ENCODE measurements at places on chromosomes 3 and 15.

GRCh38 chr15:77821188-77821958, 188.7 kb upstream of the LINGO1 start:
- DNase-seq: no peak

DNA sequence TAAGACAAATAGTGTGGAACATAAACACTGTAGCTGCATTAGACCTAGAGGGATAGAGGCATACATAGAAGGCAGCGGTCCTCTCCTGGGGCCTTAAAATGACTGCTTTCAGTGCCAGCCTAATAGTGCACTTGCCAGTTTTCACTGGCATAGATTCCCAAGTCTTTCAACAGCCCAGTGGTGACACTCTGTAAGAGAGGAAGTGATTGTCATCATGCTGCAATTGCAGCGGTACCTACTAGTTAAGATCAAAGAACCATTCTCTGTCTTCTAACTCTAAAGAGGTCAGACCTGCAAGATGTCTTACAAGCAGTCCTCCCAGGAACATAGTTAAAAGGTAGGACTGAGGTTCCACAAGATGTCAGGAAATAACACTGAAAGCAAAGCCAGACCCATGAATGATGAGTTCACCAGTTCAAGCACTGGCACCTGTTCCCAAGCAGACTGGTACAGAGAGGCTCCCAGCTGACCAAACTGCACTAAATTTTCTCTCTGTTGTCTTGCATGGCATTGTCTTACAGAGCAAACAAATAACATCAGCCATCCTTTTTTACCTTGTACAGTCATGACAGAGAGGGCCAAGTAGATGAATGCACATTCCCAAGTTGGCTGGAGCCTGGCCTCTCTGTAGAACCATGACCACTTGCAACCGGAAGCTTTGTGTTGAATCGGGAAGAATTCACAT, 100.5 kb upstream of the SKOR1 start:
- DNase-seq: no peak

DNA sequence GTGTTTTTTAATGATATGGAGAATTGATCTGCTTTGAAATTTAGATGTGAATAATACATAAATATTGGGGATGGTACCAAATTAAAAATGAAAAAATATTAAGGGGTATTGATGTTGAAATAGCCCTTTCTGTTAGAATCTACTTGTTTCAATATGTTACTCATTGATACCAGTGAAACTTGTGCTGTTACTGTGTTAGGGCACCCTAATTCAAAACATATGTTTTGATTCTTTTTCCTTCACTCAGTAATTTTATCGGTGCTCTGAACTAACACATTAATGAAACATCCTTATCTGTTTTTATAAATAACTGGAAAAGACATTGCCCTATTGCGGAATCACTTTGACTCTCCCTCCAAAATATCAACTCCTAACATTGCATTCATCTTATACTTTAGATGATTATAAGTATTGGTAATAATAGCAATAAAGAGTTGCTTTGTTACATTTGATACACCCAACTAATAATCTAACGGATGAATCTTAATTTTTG, 52.0 kb upstream of the CCNB2 start:
- DNase-seq: no peak

DNA sequence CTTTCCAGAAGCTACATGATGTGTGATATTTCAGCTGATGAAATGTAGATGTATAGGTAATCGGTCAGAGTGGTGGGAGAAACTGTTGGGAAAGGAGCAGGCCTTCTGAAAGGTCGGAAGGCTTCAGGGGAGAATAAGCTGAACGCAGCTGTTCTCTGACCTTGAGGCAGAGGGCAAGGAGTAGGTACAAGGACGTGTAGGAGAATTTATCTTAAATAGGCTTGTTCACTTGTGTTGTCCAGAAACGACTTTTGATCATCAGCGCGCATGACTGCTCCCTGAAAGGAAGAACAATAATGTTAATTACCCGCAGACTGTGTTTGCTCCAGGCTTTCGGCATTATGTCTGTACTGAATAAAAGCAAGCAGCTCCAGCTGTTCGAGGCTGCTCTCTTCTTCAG, 39.6 kb downstream of the GPR160 start:
- no peak for DNase-seq

GRCh38 chr3:60434950-60435349, 816.3 kb downstream of the FHIT start:
- no peak for DNase-seq

DNA sequence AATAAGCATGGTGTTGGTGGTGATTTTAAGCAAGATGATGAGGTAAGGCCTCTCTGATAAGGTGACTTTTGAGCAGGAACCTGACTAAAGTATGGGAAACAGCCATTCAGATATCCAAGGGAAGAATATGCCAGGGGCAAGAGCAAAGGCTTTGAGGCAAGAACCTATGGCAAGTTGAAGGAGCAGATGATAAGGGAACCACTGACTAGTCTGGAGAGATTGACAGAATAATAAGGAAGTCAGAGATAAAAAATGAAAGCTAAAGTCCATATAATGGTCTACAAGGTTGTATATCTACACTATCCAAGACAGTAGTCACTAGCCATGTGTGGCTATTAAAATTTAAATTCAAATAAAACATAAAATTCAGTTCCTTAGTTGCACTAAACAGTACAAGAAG, 2.5 kb upstream of the C3orf38 start:
- DNase-seq: no peak

- DNase-seq: no peak
Observed at GRCh38 chr3:11919390-11919789, 72.7 kb upstream of the TAMM41 start.

DNA sequence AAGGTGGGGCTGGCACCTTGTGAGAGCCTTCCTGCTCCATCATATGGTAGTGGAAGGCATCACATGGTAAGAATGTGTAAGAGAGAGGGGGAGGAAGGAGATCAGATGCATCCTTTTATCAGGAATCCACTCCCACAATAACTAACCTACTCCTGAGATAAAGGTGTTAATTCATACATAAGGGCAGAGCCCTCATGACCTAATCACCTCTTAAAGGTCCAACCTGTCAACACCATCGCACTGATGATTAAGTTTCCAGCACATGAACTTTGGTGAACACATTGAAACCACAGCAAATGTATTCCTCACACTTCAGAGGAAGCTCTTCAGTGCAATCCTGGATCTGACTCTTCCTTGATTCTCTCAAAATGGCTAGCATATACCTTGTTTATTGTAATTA, 55.4 kb downstream of the PLSCR2 start:
- no peak for DNase-seq

- DNase-seq: no peak
Observed at GRCh38 chr15:27045796-27046195, 74.8 kb downstream of the GABRG3 start.

- DNase-seq: no peak
Observed at GRCh38 chr15:49605588-49605987, 15.0 kb downstream of the FAM227B start.

DNA sequence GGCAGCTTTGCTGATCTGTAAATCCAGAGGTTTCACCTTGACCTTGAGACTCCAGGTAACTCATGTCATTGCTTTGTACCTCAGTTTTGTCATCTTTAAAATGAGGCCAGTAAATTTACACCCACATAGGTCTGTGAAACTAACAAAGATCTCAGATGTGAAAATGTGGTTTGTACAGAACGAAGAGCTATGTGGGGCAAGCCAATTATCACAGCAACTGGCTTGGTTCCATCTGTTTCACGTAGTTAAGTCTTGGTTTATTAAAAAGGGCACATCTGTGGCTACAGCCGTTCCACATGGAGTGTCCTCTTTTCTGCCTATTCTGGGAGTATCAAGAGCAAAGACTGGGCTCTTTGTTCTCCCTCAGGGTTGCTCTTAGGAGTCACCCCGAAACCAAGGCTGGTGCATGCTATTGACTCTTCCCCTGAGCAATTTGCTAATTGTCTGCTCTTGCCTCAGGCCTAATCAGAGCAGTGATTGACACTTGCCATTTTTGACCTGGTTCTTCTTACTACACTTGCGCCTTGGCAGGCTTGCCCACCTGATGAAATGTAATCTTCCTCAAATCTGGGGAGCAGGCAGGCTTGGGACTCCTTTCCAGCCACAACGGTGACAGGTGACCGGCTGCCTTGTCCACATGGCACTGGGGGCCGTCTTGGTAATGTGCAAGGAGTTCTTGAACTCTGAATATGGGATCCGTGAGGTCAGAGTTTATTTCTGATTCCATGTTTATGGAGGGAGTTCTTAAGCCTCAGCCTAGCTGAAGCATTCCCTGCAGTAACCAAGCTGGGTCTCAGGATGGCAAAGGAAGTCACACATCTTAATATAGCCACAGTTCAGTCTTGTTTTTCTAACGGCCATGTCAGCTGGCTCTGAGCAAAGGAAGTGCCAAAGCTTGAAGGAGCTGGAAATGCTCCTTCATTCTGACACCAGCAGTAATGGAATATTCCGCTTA, 40.1 kb downstream of the EAF1 start:
- no peak for DNase-seq

DNA sequence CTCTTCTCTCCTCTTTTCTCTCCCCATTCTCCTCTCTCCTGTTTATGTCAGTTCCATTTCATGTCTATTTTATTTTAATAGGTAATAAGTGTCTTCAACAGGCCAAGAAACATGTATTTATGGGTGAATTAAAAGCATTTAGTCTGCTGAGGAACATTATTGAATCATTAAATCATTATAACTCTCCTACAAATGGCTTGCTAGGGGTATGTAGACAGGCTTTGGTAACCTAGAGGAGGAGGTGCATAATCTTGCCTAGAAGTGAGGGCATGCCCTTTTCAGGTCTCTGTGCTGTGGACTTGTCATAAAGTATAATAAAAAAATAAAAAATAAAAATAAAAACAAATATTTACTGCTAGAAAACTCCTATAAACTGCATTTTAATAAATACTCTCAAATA, 88.9 kb upstream of the SNTN start:
- no peak for DNase-seq

DNA sequence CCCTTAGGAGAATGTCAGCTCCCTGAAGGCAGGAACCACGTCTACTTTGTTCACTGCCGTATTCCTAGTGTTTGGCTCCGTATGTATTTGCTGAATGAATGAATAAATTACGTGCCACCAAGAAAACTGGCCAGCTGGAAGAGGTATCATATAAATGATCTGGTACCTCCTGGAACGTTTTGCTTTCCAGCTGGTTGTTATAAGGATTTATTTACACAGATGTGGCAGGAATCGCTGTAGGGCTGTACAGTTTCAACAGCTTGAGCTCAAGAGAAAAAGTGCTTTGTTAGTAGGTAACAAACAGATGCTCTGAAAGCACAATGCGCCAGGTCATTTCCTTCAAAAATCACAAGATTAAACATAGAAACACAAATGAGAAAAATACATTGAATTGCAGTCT, 108.8 kb upstream of the ATP2B2 start:
- no peak for DNase-seq

DNA sequence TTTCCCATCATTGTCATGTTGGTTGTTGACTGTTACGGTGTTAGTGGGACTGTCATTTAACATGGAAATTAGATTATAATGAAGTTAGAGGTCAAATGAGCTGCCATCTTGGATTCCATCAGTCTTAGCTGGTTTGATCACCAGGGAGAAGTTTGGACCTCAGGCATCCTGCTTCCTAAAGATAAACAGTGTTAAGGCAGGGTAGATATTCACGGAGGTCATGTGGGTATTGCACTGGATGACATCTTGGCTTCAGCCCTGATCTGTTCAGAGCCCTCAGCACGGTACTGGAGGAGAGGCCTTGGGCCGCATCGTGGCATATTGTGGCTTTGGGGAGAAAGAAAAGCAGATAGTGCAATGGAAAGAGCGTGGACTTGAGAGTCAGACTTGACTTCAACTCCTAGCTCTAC, 11.1 kb upstream of the MUC20 start:
- DNase-seq: no peak

- no peak for DNase-seq
Observed at GRCh38 chr3:11607816-11608215, 35.9 kb downstream of the VGLL4 start.

DNA sequence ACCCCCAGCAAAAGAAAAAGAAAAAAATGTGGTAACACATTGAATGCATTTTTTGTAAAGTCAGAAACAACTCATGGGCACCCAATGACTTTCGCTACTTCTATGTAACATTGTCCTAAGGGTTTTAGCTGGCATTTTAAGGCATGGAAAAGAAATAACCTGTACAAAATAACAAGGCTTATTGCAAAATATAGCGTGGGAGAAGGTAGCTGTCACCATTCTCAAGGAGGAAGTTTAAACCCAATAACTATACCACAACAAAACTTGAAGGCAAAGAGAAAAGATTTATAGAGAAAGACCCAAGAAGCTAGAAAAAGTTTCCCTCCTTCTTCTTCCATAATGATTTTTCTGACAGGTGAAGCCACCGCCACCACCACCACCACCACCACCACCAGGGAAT, 55.7 kb upstream of the ACP3 start:
- DNase-seq: no peak

DNA sequence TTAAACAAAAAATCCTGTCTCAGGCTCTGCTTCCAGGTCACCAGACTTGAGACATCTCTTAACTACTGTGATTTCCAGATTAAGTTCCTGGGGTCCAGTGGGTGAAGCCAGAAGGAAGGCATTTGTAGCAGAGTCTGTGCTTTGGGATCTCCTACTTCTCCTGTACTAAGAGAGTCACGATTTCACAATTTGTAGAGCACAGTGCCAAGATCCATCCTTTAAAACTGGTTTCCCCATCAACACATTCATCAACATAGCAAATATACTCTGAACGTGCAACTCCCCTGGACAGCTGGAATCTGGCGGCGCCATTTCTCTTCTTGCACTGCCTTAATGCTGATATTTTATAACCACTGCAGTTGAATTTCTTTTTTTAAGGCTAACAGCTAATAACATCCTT, 33.2 kb downstream of the CDCP1 start:
- no peak for DNase-seq

- DNase-seq: no peak
Observed at GRCh38 chr3:190325923-190326322, 3.7 kb upstream of the CLDN1 start.

DNA sequence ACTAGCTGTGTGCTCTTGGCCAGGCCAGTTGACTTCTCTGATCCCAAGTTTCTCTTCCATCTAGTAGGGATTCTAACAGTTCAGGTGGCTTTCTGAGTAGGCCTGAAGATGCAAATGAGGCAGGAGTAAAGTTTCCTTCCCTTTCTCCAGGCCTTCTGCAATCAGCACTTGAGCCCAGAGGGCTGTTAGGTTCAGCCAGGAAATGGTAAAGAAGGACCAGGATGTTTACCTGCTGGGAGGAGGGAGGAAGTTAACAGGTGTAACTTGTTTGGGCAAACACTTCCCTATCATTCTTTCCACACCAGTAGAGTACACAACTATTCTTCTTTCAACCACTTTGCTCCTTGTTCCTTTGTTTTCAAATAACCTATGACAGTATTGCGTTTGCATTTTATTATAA, 13.3 kb upstream of the TNFSF10 start:
- DNase-seq: no peak

DNA sequence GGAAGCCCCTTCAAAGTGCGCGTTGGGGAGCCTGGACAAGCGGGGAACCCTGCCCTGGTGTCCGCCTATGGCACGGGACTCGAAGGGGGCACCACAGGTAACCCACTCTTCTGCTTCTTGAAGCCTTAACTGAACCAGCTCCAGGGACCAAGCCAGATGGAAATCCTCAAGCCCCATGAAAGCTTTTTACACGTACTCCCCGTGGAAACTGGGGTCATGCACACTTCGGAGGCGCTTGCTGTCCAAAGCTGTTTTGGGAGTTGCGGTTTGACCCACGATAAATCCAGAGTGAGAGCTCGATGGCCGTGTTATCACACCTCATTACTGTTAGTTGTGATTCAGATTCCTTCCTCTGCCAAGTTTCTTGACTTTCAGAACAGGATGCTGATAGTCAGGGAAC, 47.5 kb downstream of the DNASE1L3 start:
- DNase-seq: no peak

- DNase-seq: no peak
Observed at GRCh38 chr3:9727041-9727595, 4.4 kb upstream of the BRPF1 start.

GRCh38 chr3:175413926-175414325, 554.8 kb downstream of the NAALADL2 start:
- DNase-seq: no peak

Data from RCC 7860 (cell line).